A549 treated with DMSO at 1 μM for 4 hours (cell line): ENCODE measurements at places on chromosomes 5 and 9. TPM values are rescaled to one million over a fixed set of nuclear protein-coding genes. Genes with fewer than 3 reads are reported as not detected.

SMIM27 gene
- total RNA-seq, result 12.8 to 14.3 TPM (median 13.3 TPM) in 5 replicates

CCDC180 gene
- 0.25 to 0.87 TPM (median 0.77 TPM) in 5 replicates for total RNA-seq

MAMDC2 gene
- 0.20 to 0.46 TPM (median 0.28 TPM) in 5 replicates for total RNA-seq

PALM2AKAP2 gene
- total RNA-seq, result 0.36 to 0.99 TPM (median 0.55 TPM) in 5 replicates

LCNL1 gene
- 0.02 to 0.10 TPM (median 0.05 TPM) in 3 of 5 replicates, not detected in the others for total RNA-seq

NUTM2G gene
- total RNA-seq, result 0.03 TPM in 1 of 5 replicates, not detected in the others

CDH12 gene
- total RNA-seq, result 0.08 TPM in 1 of 5 replicates, not detected in the others

KCNV2 gene
- not detected in 5 replicates for total RNA-seq

PFN3 gene
- total RNA-seq, result not detected in 5 replicates

ECSCR gene
- total RNA-seq, result not detected in 5 replicates

FAM200C gene
- total RNA-seq, result 1.3 to 2.7 TPM (median 2.5 TPM) in 5 replicates

TTLL11 gene
- total RNA-seq, result 3.1 to 4.9 TPM (median 3.9 TPM) in 5 replicates

CEL gene
- total RNA-seq, result 0.38 to 1.0 TPM (median 0.65 TPM) in 5 replicates
